ENCODE measurements at places on chromosomes 5 and 9. TPM values are rescaled to one million over a fixed set of nuclear protein-coding genes. Genes with fewer than 3 reads are reported as not detected.

DNA sequence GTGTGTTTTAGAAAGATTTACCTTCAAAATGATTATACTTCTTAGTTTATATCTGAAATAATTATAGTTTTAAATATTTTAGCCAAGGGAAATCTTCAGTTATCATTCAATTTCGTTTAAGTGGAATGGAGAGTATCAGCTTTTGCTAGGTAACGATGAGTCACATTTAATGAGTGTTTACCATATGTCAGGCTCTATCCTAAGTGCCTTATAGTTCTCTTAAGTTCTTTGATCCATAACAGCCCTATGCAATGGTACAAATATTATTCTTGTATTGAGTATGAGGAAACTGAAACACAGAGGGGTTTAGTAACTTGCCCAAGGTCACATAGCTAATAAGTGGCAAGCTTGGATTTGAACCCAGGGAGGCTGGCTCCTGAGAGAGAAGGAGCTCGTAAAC lies 37.5 kb upstream of the SHB start:
- DNase-seq, result no peak

- no peak for DNase-seq
Observed at GRCh38 chr5:33346534-33346933, 94.2 kb upstream of the TARS1 start.

- no peak for DNase-seq
Observed at GRCh38 chr5:151077419-151077818, 3.4 kb downstream of the TNIP1 start.

DNA sequence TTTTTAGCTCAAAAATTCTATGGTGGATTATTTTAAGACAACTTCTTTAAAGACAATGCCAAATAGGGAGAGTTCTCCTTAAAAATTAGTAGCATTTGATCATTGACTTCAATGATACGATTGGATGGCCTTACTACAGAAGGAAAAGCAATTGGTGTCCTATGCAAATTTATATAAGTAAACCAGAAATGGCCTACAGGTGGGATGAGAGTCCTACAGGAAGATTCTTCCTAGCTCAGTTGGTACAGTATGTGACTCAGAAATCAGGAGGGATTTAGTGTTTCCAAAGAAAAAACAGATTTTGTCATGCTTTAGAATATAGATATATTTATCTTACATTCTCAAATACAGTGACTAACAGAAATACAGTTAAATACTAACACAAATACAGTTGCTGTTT lies 6.5 kb downstream of the ANKRA2 start:
- no peak for DNase-seq

DNA sequence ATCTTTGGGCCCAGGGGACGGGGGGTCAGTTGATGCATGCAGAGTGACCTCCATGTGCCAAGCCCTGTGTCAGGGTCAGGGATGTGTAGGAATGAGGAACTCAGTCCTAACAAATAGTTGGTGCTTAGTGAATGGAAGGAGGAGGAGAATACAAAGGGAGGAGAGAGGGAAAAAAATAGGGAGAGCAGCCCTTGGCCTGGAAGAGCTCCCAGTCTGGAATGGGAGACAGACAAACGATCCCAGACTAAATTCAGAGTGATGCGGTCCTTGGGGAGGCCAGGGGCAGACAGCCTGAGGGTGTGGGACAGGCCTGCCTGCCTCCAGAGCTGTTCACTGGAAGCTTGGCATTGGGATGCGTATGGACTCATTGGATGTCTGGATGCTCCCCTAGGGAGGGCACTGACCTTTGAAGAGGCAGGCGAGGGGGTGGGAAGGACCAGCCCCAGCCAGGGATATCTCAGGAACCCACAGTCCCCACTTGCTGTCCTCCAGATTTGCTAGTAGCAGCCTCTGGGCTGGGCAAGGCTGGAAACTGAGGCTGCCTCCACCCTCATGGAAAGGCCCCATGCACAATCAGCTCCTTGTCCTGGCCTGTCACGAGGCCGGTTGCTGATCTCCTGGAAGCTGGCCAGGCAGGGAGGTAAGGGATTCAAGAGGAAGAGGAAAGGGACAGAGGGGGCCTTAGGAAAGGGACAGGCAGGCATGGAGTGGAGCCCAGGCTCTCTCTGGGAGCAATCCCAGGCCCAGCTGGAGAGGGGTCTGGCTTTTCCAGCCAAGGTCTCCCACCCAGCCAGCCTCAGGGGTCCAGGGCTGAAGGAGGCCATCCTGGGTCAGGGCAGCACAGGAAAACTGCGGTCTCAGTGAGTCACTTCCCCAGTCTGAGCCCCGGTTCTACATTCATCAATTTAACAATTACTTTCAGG lies 69.0 kb upstream of the GGTA1 start:
- no peak for DNase-seq

- DNase-seq, result peak; percentile 32
Observed at GRCh38 chr5:34648840-34649158, 7.3 kb upstream of the RAI14 start.

- no peak for DNase-seq
Observed at GRCh38 chr9:104872656-104873488, 55.1 kb downstream of the ABCA1 start.

DNA sequence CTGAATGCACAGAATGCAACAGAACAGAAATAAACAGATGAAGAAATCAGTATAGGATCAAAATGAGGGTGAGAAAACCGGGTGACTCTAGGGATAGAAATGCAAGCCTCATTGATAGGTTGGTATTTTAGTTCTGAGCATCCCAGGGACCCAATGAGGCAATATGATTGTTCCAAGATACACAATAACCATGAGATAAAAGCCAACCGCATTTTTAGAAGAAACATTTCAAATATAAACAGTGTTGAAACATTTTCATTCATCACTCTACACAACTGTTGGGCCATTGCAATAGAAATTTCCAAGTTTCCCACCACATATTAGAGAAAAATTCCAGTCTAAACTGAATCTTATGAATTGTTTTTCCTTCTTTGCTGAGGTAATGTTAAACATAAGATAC lies 452.3 kb upstream of the PTGER4 start:
- DNase-seq, result no peak

DNA sequence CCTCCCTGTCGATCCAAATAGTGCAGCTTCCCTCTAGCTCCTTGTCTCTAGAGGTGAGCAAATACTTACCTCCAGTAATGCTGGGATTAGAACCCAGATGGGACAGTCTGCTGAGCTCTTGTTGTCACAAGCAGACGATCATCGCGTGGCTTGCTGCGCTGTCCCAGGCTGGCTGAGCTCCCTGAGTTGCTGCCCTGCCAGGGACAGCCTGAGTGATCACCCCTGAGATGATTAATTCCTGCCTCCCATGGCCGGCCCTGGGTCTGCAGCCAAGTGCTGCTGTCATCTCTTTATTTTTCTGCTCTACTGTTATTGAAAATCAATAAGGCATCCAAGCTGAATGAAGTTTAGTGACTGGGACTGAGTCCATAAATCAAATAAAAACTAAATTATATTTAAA lies 94.0 kb upstream of the ALDH1B1 start:
- DNase-seq, result peak; percentile 56

DNA sequence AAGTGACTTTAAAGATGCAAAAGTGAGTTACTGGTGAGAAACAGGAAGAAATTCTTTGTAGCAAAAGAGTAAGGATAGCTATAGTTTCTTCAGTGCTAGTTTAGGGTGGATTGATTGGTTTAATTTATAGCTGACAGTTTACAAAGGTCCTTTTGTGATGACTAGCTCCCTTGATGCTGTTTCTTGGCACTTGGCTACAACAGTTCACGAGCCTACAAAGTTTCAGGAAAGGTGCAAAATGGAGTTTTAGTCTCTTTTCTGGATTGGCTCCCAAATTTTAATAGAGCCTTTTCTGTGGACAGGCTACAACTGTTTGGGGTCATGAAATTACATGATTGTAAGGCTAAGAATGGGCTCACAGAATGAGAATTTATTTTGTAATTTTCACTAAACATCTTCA lies 40.9 kb upstream of the BNIP1 start:
- no peak for DNase-seq

Gene C9orf50
- total RNA-seq, result not detected

Gene GPR150
- 1.7 TPM for total RNA-seq
